ENCODE measurements at places on chromosomes 12 and 14. TPM values are rescaled to one million over a fixed set of nuclear protein-coding genes. Genes with fewer than 3 reads are reported as not detected.

The ACOT2 gene
- 41.4 TPM for total RNA-seq

- DNase-seq, result no peak
Observed at GRCh38 chr12:114835031-114835430, 151.1 kb upstream of the TBX3 start.

GRCh38 chr12:82326905-82327503 is 31.2 kb downstream of the CCDC59 start:
- DNase-seq, result no peak

GRCh38 chr14:103314496-103315277 is 19.4 kb upstream of the EIF5 start:
- DNase-seq, result peak; percentile 22

DNA sequence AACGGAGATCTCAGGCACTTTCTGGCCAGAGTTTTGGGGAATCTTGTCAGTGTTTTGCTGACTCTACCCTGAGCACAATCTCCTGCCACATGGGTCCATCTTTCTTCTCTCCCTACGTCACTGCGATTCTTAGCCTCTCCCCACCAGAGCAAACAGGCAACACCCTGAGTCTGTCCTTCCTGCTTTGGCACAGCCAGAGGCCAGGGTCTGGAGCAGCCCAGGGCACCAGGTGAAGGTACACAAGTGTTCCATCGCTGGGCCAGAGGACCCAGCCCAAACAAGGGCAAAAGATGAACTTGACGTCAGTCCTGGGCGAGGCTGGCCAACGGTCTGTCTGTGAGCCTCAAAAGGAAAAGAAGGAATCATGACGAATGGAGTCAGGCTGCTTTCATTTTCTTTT is 12.7 kb upstream of the CCDC177 start:
- DNase-seq, result peak; percentile 68

GRCh38 chr12:52992699-52993557 is 13.3 kb upstream of the EIF4B start:
- peak; percentile 83 for DNase-seq

DNA sequence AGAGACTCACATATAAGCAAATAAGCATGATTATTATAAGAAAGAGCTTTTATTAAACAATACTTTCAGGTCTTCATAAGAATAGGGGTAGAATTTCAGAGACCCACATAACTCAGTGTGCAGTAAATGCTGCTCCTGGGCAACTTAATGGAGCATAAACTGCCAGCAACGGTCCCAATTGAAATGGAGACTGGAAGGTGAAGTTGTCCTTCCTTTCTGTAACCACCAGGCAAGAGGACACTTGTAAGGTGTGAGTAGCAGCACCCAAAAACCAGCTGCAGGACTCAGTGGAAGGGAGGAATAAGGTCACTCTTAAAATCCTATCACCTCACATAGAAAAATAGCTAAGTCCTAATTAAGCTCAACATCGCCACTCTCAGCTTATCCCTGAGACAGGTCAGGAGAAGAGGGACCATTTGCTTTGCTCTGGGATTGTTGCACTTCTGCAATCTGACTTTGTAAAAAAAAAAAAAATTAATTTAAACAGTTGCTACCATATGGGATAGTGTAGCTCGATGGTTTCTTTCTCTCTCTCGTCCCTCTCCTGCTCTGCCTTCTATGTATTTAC is 22.7 kb upstream of the LTA4H start:
- no peak for DNase-seq

DNA sequence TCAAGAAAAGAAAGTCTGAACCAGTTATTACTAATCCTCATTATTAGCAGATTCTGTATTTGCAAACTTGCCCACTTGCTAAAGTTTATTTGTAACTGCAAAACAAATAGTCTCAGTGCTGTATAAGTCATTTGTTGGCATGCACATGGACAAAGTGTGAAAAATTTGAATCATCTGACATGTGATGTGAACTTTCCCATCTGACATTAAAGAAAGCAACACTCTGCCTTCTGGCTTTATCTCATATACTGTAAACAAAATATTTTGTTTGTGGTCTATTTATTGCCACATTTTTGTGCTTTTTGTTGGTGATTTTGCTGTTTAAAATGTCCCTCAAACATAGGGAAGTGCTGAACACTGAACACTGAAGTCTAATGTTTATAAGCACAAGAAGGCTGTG is 513.8 kb downstream of the RPL10L start:
- no peak for DNase-seq

DNA sequence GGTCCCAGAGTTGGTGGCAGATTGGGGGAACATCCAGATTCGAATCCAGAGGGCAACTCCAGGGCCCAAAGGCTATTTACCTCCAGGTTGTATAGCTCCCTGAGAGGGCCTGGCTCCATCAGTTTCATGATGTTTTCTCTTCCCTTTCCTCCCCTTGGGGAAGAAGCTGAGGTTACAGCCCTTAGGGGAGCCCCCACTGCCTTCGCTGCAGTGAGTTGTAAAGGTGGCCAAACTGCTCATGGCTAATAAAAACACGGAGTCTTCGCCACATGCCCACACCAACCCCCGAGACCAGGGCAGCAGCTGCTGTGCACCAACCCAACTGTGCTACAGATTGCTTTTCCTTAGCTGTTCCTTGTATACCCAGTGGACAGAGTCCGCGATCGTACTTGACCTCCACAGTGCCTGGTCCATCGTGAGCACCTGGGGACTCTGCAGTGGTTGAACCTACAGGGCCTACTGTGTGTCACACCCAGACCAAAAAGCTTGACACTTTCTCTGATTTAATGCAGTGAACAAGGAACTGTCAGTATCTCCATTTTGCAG is 20.9 kb downstream of the GALNT16 start:
- DNase-seq, result no peak

DNA sequence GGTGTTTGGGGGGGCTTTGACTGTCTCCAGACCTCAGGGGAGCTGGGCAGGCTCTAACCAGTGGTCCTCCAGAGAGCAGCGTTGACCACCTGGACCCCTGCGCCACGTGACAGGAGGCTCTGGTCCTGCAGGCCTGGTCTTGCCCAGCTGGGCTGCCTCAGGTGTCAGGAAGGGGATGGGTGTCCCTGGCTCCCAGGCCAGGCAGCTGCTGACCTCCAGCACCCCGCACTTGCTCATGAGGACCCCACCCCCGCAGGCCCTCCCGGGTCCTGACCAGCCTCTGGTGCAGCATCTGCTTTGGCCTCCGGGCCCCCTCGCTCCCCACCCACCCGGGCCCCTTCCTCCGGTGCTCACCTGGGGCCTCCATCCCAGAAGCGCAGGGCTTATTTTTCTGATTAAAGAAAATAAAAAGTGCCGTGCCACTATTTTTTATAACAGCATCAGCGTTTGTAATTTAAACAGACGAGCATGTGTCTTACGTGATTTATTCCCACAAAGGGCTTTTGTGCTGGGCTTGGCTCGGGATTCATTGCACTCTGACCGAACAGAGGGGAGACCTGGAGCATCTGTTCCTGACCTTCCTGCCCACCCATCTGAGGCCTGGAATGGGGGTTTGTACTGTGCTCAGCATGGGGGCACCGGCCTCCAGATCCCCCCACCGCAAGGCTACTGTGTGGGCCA is 21.7 kb downstream of the FBRSL1 start:
- no peak for DNase-seq

All from mucosa of gallbladder (tissue), 1 donor.